ENCODE measurements at places on chromosomes 4 and X. TPM values are rescaled to one million over a fixed set of nuclear protein-coding genes. Genes with fewer than 3 reads are reported as not detected.

- peak; percentile 78 for DNase-seq
These were observed 32.1 kb downstream of the SEPTIN11 start for GRCh38 chr4:76981644-76982043.

- DNase-seq = no peak
These were observed 155.8 kb downstream of the PPARGC1A start for GRCh38 chr4:23734000-23734399.

DNA sequence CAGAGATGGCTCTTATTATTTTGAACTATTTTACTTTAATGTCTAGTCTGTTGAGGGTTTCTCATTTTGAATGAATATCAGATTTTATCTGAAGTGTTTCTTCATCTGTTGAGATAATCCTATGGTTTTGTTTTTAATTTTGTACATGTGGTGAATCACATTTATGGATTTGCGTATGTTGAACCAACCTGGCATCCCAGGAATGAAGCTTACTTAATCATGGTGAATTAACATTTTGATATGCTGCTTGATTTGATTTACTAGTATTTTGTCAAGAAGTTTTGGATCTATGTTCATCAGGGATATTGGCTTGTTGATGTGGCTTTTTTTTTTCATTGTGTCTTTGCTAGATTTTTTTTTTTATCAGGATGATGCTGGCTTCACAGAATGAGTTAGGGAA, 2390.9 kb downstream of the PCDH7 start:
- DNase-seq = no peak

- DNase-seq = no peak
These were observed 19.9 kb downstream of the ANK2 start for GRCh38 chr4:113069212-113069892.

GRCh38 chr4:84615355-84615754, 32.4 kb downstream of the CDS1 start:
- no peak for DNase-seq

DNA sequence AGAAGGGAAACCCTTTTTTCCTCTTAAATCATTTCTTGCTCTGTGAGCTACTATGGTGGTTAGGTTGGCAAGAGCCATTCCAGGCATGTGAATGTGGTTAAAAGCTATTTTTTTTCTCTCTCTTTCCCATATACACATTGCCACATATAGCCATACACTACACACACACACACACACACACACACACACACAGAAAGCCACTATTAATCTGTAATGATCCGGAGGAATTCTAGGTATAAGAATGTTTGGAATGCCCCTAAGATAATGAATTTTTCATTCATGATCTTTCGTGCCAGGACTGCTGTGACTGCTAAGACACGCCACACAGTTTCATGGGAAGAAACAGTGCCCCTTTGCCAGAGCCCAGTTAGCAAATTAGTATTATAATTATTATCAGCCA, 21.8 kb upstream of the TLL1 start:
- no peak for DNase-seq

- DNase-seq = no peak
These were observed 1.7 kb downstream of the IL13RA1 start for GRCh38 chrX:118729042-118729652.

GRCh38 chr4:165152527-165152926, 39.9 kb upstream of the TMEM192 start:
- peak; percentile 78 for DNase-seq

DNA sequence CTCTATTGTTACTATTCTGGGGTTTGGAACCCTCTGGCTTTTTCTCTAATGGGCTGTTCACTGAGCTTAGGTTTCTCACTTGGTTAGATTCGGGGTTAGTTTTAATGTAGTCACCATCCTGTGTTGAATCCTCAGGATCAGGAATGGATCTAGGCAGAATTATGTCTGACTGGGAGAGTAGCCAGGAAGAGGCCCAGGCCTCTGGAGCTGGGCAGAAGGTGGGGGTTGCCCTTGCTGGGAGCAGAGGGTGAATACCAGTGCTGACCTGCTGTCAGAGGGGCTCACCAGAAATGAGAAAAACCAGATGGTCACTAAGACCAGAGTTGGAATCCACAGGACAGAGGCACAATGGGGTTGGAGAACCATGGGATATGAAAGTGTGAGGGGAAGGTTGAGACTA, 126.6 kb upstream of the SLC4A4 start:
- DNase-seq = no peak

DNA sequence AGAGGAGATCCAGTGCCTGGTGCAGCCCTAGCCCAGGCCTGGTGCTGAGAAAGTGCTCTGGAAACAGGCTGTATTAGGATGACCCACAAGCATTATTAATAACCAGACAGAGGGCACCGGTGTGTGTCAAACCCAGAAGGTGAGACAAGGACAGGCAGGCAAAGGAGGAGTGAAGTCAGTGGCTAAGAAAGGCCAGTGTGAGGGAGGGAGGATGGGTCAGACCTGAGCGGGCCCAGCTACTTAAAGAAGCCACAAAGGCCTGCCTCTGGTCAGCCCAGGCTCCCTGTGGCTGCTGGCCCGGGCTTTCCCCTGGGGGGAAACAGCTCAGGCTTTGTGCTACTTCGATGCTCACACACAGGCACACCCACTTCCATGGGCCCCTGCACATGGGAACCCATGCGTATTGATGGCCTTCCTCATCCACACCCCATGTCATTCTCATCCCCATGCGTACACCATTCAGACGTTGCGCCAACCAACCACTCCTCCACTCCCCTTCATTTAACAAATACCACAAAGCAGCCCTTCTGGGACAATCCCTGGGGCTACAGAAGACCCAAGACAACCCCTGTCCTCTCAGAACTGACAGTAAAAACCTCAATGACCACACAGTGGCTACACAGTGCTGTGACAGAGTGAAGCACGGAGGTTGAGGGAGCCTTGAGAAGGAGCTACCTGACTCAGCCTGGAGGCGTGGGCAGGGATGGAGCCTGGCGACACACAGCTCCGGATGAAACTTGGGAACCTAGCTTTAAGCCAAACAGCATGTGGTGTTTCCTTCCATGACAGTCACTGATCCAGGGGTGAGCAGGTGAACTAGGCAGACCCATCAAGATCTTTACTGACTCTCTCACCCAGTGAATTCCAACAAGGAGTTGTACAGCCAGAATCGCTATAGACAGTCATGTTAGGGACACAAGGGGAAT, 24.9 kb upstream of the MTM1 start:
- DNase-seq = no peak

- DNase-seq = no peak
These were observed 93.5 kb downstream of the CBLL2 start for GRCh38 chrX:22366166-22366702.

DNA sequence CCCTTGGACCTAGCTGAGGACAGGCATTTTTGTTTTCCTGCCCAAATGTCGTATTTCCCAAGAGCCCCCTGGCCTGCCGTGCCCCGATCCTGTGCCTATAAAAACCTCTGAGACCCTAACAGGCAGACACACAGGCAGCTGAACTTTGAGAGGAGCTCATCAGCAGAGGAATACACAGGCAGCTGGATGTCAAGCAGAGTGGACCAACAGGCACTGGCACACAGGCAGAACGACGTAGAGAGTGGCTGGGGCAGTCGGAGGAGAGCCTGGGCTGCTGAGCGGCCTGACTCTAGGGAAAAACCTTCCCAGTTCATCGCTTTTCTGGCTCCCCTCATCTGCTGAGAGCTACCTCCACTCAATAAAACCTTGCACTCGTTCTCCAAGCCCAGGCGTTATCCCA, 896.1 kb downstream of the PCDH18 start:
- no peak for DNase-seq

DNA sequence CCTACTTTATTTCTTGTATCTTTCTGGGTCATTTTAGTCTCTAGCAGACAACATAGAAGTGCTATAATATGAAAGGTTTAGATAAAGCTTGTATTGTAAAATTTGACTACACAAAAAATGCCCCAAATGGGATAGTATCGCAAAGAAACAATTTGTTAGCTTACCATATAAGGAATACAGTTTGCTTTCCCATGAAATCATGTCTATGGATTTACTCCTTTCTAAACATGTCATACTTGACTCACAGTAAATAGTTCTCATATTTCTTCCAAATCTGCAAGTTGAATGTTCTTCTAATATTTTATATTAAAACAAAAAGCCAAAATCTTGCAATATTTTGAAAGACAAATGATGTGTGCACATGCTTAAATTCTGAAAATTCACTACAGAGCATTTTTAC, 103.9 kb downstream of the PPA2 start:
- DNase-seq = no peak

DNA sequence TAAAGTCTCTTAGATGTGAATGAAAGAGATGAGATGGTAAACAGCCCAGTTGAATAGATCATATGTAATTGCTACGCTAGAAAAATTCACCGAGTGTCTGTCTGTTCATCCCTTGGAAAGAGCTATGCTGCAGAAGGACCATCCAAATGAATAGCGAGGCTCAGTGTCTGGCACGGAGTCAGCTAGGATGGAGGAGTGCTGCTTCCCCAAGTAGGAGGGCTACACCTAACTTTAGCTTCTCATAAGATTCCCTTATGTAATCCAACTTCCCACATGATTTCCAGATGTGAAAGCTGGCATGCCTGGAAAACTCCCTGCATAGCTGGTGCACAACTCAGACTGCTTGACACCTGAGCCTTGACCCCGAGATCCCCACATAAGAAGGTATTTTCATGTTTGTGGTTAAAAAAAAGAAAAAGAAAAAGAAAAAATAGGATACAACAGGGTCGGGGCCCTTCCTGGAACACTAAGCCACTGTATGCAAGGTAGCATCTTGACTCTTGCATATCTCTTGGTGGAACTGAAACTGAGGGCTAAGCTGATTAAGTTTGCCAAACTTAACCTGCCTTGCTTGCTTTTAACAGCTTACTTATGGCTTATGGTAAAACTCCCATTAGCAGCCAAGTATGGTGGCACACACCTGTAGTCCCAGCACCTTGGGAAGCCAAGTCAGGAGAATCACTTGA, 82.3 kb downstream of the FREM3 start:
- no peak for DNase-seq

DNA sequence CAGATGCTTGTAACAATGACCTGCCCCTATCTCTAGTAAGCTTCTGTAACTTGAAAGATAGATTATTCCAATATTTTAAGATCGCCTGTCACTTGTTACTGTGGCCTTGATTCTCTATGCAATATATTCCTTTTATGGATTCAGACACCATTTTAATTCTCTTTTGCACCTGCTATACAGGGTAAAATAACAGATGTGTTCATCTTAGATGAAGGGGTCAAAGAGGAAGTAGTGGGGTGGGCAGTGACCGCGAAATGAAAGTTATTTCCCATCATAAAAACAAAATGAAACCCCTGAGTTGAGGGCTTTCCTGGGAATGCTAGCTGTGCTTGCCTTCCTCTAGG, 175.9 kb downstream of the TSPAN5 start:
- DNase-seq = no peak

GRCh38 chr4:20995610-20996009, 295.4 kb downstream of the PACRGL start:
- no peak for DNase-seq

Gene NKX3-2
- 1.4 TPM for total RNA-seq

Gene BEX2
- 35.9 TPM for total RNA-seq

Gene MAGEB2
- not detected for total RNA-seq

Gene TCEAL5
- total RNA-seq = 0.82 TPM

Gene HSD17B13
- total RNA-seq = not detected

Gene ANTXR2
- total RNA-seq = 96.0 TPM

Gene PABPC4L
- 13.1 TPM for total RNA-seq
